ENCODE measurements at places on chromosomes 1 and 21.

DNA sequence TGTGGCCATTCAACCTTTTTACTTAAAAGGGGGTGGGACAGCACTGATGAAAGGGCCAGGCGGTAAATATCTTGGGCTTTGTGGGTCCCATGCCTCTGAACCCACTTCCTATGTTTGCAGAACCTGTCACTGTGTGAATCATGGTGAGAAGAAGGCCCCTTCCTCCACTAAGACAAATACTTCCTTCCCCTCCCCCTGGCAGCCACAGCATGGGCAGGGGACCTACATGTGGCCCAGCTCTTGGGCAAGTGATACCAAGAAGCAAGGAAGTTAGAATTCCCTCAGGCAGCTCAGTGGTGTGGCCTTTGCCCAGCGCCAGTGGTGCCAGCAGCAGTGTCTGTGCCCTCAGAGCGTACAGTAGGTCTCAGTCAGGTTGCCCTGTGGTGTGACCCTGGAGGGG, 168.6 kb downstream of the TRIM33 start:
- DNase-seq: no peak

- DNase-seq: peak; percentile 17
These were observed 12.2 kb downstream of the OR2B11 start for GRCh38 chr1:247445526-247446356.

DNA sequence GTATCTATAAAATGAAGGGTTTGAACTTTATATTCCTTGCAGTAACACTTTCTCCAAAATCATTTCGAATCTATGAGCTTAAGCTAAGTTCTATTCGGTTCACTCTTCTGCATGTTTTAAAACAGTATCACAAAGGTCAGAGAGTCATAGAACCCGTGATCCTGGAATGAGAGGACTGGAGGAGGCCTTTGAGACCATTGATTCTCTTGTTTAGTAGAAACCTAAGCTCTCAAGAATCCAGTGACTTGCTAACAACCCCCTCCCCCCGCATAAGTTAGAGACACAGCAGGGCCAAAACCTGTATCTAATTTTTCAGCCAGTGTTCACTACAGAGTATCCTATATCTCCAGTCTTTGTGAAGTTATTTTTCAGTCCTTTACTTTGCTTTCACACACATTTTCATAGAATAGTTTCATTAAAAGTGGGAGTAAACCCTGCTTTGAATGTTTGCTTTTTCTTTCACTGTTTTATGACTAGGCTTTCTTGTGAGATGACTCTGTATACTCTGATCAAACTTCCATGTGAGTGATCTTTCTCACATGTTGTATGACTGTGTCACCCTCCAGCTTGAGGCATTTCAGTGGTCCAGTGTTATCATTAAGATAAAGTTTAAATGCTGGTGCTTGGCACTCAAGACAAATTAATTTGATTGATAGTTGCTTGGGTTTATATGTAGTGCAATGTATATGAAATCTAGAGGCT, 275.4 kb upstream of the SGIP1 start:
- no peak for DNase-seq

GRCh38 chr1:101198842-101199636, 37.8 kb upstream of the S1PR1 start:
- DNase-seq: no peak

DNA sequence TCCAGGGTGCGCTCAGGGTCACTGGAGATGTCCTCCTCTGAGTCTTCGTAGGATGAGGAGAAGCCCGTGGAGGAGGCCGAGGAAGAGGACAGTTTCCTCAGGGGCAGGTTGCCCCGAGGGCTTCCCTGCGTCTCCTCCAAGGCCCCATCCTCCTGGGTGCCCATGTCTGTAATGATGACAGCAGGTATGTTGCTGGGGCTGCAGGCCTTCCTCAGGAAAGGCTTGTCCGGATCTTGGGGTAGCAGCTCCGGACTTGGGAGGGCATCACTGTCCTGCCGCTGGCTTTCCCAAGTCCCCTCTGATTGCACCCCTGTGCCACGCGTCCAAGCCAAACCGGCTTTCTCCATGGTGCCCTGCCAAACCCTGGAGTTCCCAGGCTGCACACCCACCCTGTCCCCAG, 3.5 kb downstream of the ITPKB start:
- no peak for DNase-seq

GRCh38 chr21:31343680-31344480, at the start of gene TIAM1:
Gene TIAM1 (minus strand): TSS chr21:31344261. CDS start chr21:31266972, 77,289 bp downstream.
- peak; percentile 58 for DNase-seq

DNA sequence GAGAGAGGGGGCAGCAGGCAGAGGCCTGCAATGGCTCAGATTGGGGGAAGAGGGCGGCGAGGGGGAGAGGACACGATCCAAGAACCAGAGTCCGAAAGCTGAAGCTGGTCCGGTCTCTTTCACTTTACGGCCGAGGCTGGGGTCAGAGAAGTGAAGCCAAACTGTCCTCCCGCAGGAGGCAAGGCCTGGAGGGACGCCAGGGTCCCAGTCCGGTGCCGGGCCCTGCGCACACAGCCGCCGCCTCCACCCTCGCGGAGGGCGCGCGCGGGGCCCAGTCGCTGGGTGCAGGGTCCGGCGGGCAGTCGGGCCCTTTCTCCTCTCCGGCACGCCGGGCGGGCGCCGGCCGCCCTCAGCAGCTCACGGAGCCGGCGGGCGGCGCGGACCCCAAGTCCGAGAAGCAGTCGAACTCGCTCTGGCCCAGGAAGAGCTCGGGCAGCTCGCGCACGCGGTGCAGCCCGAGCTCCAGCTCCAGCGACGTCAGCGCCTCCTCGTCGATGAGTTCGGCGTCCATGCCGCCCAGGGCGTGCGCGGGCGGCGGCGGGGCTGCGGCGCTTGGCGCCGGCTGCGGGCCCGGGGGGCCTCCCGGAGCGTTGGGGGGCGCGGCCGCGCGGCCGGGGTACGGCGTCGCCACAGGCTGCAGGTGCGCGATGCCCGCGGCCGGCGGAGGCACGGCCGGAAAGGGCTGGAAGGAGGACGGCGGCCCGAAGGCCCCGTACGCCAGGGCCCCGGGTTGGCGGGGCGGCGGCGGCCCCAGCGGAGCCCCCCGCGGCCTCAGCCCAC, 749 bp downstream of the CITED4 start:
- no peak for DNase-seq

- no peak for DNase-seq
These were observed 30.0 kb upstream of the ROR1 start for GRCh38 chr1:63743781-63744180.

DNA sequence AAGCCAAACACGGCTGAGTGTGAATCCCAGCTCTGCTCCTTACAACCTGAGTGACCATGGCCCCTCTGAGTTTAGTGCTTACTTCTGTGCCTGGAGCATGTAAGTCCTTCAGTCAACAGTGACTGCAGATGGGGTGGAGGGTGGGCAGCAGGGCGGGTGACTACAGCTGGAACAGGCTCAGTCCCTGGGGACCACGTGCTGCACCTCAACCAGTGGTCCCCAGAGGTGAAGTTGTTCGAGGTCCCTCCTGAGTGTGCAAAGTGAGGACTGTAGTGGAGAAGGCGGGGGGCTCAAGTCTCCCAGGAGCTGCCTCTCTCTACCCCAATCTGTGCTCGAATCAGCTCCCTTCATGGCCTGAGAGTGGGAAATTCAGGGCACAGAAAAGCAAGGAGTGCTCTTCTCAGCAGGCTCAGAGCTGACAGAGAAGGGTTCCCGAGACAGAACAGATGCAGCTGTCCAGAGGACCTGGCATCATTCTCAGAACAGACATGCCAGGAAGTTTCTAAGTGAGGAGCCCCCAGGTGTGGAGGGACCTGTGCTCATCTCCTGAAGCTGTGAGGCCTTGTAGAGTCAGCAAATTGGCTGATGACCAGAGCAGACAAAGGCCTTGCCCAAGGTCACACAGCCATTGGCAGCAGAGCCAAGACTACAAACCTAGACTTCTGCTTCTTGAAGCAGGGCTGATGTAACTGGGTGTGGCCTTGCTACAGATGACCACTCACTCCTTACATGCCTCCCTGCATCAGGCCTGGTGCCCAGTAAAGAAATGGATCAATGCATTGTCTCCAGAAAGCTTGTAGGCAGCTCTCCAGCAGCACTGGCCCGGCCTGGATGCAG, 61.7 kb upstream of the EDN2 start:
- DNase-seq: no peak

GRCh38 chr1:86972262-86972661, 57.8 kb downstream of the HS2ST1 start:
- no peak for DNase-seq

DNA sequence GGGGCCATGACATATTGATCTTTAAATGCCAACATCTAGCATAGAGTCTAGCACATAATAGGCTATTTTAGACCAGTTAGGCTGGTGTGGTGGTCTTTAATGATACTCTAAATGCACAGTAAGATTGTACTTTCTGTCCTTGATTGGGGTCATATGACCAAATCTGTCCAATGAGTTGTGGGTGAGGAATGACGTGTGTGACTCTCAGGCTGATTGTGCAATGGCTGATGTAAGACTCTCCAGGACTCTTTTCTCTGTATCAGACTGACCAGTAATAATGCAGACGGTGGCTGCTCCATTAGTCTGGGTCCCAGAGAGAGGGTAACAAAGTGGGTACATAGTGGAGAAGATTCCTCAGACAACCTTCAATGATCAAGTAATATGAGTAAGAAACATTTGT, 541.6 kb upstream of the CAMK1G start:
- no peak for DNase-seq

DNA sequence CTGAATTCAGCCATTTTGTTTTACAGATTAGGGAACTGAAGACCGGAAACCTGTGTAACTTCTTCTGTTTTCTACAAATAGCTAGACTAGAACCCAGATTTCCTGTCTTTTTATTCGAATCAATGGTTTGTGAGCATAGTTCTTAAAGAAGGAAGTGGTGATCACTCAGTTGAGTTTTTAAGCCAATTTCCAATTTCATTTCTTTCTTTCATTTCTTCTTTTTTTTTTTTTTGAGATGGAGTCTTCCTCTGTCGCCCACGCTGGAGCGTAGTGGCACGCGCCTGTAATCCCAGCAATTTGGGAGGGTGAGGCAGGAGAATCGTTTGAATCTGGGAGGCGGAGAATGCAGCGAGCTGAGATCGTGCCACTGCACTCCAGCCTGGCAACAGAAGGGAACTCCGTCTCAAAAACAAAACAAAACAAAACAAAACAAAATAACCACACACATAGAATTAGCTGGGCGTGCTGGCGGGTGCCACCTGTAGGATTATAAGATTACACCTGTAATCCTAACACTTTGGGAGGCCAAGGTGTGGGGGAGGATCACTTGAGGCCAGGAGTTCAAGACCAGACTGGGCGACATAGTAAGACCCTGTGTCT, 3.0 kb upstream of the MDM4 start:
- no peak for DNase-seq

- DNase-seq: peak; percentile 52
These were observed 48.4 kb upstream of the CD34 start for GRCh38 chr1:207959141-207959825.

- DNase-seq: no peak
These were observed 4.7 kb downstream of the SZRD1 start for GRCh38 chr1:16371725-16372124.

DNA sequence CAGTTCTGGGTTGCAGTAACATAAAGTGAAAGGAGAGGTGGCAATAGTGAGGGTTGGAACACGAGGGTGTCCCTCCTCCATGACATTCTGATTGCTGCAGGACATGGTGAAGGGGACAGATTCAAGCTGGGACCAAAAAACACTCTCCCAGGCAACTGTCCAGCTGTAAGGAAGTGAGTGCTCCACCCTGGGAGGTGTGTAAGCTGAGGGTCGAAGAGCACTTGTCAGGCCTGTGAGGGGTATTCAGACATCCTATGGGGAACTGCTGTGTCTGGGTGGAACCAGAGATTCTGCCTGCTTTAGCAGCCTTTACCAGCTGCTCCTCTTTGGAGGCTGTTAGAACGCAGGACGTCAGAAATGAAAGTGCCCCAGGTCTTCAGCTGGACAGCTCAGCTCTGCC, 212.1 kb downstream of the TRABD2B start:
- DNase-seq: no peak

- DNase-seq: no peak
These were observed 431.0 kb downstream of the DPYD start for GRCh38 chr1:97489834-97490233.

DNA sequence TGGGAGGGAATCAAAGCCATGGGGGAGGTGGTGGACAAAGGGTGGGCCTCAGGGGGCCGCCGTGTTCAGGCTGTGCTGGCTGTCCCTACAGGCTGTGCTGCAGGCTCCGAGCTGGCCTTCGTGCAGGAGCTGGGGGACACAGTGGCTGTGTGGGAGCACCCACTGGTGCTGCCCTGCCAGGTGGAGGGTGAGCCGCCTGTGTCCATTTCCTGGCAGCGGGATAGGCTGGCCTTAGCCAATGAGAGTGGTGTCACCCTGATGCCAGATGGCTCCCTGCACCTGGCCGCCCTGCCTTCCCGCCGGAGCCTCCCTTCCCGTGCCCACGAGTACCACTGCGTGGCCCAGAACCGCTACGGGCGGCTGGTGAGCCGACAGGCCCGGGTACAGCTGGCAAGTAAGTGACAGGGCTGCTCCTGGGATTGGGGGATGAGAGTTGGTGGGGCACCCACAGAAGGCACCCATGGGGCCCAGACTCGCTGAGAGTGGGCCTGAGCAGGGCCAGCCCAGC, 20.2 kb downstream of the SLC27A3 start:
- no peak for DNase-seq

- no peak for DNase-seq
These were observed 265.8 kb upstream of the CSF3R start for GRCh38 chr1:36748466-36748865.

DNA sequence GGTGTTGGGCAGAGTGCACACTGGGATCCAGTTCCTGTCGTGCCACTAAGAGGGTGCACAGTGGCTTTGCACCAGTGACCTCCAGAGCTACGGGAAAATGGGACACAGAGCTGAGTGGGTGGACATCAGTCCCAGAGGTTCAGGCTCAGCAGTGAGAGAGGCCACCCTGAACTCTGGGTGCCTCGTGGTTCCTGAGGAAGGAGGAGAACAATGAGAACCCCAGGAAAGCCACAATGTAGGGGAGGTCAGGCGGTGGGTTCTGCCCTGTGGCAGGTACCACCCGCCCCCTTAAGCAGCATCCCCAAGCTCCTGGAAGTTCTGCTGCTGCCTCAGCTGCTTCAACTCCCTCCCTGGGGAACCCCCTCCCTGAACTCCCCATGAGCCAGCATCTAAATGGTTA, 112.2 kb downstream of the GRIK3 start:
- DNase-seq: no peak

DNA sequence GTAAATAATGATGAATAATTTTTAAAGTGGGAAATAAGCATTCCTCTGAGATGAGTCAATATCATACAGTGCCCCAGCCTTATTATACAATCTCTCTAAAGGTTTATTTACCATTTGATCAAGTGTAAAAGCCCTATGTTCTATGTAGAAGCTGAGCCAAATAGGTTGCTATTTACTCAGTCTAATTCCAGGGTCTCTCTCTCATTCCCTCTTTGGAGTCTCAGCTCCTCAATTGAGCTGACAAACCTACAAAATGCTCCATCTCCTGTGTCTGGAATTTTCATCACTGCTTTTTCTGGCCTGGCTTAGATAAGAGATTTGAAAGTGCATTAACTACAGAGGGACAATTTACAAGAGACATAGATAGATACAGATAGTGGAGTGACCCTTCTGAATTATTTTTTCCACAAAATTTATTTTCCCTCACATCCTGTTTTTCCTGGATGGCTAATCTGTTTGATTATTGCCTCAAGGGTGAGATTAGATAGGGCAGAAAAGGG, 24.8 kb upstream of the USH2A start:
- DNase-seq: no peak

GRCh38 chr1:187456446-187456845, 627.7 kb downstream of the PLA2G4A start:
- DNase-seq: no peak

Data from head of caudate nucleus (tissue), 42 donors.